MCF 10A (cell line): ENCODE measurements at places on chromosomes 2 and 18.
A peak's percentile ranks its signal among the peaks of the same experiment; 100 is the strongest.

GRCh38 chr2:42971381-42971780 is 179.0 kb upstream of the HAAO start:
- no peak for DNase-seq

GRCh38 chr18:48840491-48840877 is 110.3 kb downstream of the SMAD7 start:
- no peak for DNase-seq

DNA sequence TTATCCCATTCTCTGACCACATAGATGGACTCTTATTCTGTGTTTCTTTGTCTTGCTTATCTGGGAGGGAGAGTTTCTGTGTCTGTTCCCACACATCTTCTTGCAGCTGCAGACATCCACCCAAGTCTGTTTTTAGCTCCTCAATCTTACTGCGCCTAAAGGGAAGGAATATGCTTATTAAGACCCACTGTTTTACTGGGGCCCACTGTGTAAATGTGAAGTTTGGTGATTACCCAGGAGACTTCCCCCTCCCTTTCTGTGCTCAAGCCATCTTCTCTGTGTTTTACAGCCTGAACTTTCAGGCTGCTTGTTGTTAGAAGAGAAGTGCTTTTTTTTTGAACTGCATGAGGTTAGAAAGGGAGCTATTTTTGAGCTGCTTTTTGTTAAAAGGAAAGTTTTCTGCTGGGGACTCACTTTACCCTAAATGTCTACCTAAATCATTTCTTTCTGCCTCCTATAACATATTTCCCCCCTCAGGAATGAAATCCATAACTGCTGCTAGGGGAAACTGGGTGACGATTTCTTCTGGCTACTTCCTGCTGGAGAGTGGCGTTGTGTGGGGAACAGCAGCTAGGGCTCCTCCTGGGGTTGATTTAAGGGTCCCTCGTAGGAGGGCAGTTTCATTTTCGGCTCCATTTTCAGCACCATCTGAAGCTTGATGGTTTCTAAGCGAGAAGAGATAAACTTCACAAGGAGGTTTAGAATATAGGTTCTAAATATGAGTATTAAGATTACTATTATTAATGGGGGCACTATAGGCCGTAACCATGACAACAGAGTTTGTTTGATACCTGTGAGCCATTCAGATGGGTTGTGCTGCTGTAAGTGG is 39.5 kb upstream of the GMCL1 start:
- DNase-seq: no peak

GRCh38 chr2:229445501-229446211 is 174.6 kb upstream of the PID1 start:
- DNase-seq: peak; percentile 39

GRCh38 chr2:4963106-4963505 is 729.1 kb upstream of the SOX11 start:
- no peak for DNase-seq

DNA sequence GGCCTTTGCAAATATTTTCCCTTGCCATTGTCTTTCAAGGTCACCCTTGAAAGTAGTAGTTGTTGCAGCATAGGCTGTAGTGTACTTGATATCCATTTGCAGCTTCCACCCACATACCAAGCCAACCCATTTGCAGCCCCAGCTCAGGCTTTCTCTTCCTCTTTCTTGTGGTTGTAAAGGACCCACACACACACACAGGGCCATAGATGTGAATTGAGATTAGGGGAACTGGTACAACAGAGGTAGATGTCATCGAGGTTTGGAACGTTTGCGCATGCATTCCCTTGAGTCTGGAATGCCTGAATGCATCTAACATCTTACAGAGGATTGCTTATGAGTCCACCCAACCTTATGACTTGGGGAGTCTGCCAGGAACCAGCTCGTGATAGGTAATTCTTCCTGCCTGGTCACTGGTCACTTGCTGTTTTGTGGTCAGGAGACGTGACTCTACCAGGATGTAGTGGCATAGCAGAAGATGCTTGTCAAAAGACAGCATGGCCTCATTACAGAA is 91.9 kb downstream of the MRPS9 start:
- DNase-seq: no peak

DNA sequence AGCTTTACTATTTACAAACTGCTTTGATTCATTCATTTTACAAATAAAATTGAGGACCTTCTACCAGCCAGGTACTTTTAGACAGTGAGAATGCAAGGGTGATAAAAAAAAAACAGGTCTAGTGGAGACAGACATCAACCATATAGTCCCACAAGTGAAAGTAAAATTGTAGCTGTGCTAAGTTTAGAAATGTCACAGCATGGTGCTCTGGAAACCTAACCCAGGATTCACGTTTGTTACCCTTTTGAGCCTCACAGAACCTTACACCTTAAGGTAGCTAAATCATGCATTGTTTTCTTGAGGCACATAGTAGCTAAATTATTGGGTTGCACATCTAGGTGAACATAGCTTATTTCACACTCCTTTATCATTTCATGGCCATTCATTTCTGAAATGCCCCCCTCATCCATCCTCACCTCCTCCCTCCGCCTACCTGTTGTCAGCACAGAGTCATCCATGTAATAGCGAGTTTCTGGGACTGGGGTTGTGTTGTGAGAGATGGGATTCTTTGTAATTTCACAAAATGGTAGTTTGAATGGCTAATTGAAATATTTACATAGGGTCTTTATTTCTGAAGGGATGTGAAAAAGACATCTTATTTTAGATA is 7.1 kb downstream of the MTA3 start:
- DNase-seq: no peak

DNA sequence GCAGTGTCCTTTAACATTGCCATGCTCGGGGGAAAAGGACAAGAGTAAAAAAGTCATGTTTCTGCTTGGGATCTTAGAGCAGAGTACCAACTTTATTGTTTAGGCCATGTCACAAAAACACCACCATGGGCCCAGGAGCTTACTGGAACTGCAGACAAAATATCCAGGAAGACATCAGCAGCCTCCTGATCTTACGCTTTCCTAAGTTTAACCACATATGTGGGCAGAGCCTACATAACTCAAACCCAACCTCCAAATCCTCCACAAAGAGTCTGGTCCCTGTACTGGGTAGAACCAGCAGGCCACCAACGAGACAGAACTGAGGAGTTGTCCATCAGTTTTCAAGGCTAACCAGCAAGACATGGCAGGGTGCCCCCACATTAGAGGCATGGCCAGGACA is 10.3 kb downstream of the GALNT14 start:
- DNase-seq: no peak

- no peak for DNase-seq
These were observed 69.2 kb downstream of the RFTN2 start for GRCh38 chr2:197606180-197606579.

DNA sequence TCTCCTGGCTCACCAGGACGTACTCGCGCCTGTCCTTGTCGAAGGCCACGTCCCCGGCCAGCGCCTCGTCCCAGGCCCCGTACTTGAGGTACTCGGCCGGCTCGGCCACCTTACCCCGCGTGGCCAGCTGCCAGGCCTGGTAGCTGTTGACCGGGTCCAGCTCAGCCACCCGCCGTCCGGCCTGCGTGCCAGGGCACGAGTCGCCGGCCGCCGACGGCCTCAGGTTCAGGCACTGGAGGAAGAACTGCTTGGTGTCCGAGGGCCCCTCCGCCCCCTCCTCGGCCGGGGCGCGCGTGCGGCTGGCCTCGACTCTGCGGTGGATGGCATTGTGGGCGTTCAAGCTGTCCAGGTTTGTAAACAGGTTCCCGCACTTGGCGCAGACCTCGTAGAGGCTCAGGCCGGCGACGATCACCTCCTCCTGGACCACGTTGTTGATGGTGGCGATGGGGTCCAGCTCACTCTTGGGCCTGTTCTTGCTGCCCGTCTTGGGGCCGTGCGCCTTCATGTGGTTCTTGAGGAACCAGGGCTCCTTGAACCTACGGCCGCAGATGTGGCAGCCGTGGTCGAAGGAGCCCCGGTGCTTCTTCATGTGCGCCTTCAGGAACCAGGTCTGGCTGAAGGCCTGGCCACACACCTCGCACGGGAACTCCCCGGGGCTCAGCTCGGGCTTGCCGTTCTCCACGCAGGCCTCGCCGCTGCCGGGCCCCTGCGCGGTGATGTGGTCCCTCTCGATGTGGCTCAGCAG is 53.2 kb downstream of the ZNF516 start:
- no peak for DNase-seq

GRCh38 chr2:144505245-144505831 is 14.6 kb downstream of the ZEB2 start:
- peak; percentile 31 for DNase-seq

- DNase-seq: no peak
These were observed 35.8 kb downstream of the RBKS start for GRCh38 chr2:27854229-27854862.

GRCh38 chr2:98911376-98912154 is 24.5 kb downstream of the CRACDL start:
- DNase-seq: peak; percentile 64

- DNase-seq: no peak
These were observed 217.5 kb downstream of the TGIF1 start for GRCh38 chr18:3667255-3668137.

DNA sequence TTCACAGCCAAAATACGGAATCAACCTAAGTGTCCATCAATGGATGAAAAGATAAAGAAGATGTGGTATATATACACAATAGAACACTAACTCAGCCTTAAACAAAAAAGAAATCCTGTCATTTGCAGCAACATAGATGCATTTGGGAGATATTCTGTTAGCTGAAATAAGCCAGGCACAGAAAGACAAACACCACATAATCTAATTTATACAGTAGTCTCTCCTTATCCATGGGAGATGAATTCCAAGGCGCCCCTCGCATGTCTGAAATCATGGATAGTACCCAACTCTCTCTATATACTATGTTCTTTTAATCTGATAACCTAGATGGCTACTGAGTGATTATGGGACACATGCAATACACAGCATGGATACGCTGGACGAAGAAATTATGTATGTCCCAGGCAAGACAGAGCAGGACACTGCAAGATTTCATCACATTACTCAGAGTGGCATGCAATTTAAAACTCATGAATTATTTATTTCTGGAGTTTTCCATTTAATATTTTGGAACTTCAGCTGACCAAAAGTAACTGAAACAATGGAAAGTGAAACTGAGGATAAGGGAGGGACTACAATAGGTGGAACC is 39.5 kb downstream of the ORC4 start:
- no peak for DNase-seq

- no peak for DNase-seq
These were observed 23.3 kb upstream of the ALPI start for GRCh38 chr2:232432598-232433184.

GRCh38 chr2:109659396-109660045 is 45.4 kb downstream of the SOWAHC start:
- no peak for DNase-seq

DNA sequence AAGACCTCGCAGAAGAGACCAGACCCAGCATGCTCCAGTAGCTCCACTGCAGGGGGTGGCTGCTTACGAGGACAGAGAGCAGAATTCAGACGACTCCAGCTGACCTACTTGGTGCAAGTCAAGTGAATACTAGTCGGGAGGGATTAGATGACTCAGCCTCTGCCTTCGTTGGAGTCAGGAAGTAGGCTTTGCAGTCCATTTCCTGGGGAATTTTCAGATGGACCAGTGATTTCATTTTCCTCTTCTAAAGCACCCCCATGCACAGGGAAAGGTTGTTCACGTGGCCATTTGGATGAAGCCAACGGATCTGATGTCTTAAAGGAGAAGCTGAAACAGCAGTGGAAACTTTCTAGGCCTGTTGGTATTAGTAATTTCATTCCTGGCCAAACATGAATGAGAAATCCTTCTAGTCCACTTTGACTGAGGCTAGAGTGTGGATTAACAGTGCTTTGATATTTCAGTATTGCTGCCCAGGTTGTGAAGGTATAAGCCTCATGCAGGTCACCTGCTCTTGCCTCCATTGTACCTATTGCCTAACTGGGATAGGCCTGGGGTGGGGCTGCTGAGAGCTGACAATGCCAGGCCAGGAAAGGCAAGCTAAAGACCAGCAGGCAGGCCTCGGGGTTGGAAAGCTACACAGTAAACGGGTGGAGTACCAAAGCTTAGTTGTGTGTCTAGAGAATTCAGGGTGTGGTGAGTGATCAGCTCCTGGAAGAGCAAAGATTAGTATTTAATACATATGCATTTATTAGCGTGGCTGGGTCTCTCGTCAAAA is 117.6 kb upstream of the FOSL2 start:
- peak; percentile 95 for DNase-seq

- DNase-seq: no peak
These were observed 150.8 kb downstream of the ANKRD44 start for GRCh38 chr2:197159661-197160211.

GRCh38 chr2:10546975-10547391 is 98.9 kb upstream of the ODC1 start:
- DNase-seq: no peak

- no peak for DNase-seq
These were observed 215.3 kb upstream of the CDH19 start for GRCh38 chr18:66819235-66819634.

GRCh38 chr18:55422456-55423180 is 165.4 kb downstream of the TCF4 start:
- DNase-seq: no peak

DNA sequence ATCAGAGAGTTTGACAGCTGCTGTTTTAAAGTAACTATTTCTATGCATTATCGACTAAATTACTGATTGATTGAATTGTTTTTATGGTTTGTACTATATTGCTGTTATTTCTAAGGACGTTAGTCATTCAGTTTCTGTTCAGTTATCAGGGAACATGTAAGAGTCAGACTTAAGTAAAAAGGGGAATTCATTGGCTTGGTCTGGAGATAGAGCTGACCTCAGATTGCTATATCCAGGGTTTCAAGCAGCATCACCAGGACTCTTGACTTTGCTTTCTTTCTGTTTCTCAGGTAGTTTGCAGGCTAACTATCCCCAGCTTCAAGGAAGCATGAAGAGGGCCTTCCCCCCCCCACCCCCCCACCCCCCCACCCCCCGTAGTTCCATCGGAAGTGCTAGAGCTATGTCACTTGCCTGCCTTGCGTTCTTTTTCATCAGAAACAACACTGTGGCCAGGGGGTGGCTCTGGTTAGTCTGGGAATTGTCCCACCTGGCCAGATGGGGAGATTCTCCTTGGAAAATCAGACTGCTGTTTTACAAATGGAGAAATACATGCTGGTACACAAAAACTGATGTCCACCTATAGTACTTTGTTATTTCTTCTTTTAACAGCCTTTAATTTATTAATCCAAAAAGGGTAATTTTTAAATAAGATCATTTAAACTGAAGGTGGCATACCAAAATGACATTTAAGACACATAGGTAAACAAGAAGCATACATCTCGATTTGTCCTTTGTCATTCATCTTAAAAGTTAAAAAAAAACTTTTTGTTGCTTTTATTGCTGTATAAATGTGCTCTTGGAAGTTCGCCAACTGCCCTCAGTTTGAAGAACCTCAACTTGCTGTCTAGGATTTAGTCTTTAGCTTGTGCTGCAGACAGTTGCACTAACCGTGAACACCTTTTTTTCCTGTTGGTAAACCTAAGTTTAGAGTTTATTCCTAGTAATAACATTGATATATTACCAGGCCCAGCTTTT is 9.4 kb downstream of the SMAD4 start:
- no peak for DNase-seq

- peak; percentile 46 for DNase-seq
These were observed 387.6 kb downstream of the ZEB2 start for GRCh38 chr2:144132357-144132756.

GRCh38 chr2:69083235-69083748 is 70.3 kb downstream of the ANTXR1 start:
- peak; percentile 76 for DNase-seq

GRCh38 chr18:24239341-24239740 is 100.5 kb downstream of the CABYR start:
- no peak for DNase-seq

GRCh38 chr2:214482728-214483127 is 71.9 kb downstream of the VWC2L start:
- DNase-seq: no peak

GRCh38 chr2:68588589-68588988 is 54.8 kb upstream of the PROKR1 start:
- peak; percentile 17 for DNase-seq

GRCh38 chr18:79317703-79318102 is 78.0 kb upstream of the NFATC1 start:
- DNase-seq: no peak
